ENCODE measurements at places on chromosomes 6 and 20.

GRCh38 chr6:155115893-155116570, 120.9 kb downstream of the TIAM2 start:
- DNase-seq: no peak

- DNase-seq: no peak
Observed at GRCh38 chr6:160022101-160022500, 53.2 kb downstream of the IGF2R start.

DNA sequence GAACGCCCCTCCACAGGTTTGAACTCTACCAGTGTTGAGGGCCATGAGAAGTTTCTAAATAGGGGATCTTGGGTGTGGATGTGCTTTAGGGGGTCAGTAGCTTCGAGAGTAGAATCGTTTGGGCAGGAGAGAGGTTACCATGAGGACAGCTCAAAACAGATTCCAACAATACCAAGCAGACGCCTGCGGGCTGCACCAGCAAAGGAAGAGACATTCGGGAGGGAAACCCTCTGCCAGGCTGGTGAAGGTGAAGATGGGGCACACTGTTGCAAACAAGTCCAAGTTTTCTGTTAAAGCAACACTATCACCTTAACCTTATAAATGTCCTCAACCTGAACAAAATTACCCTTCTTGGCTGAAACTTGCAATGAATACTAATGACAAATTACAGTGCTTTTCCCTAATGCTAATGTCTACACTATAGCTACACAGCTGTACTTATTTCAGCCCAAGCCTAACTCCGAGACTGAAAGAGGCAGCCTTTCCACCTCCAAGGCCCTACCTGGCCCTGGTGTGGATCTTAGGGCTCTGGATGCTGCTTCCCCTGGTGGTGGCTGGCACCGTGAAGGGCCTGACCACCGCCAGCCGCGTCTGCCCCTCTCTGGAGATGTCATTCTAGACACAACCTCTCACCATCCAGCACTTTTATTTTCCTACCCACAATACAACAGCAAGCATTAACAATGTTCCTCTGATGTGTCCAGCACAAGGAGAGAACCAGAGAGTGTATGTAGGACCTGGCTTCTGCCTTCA, 80.1 kb downstream of the DLL1 start:
- DNase-seq: no peak

DNA sequence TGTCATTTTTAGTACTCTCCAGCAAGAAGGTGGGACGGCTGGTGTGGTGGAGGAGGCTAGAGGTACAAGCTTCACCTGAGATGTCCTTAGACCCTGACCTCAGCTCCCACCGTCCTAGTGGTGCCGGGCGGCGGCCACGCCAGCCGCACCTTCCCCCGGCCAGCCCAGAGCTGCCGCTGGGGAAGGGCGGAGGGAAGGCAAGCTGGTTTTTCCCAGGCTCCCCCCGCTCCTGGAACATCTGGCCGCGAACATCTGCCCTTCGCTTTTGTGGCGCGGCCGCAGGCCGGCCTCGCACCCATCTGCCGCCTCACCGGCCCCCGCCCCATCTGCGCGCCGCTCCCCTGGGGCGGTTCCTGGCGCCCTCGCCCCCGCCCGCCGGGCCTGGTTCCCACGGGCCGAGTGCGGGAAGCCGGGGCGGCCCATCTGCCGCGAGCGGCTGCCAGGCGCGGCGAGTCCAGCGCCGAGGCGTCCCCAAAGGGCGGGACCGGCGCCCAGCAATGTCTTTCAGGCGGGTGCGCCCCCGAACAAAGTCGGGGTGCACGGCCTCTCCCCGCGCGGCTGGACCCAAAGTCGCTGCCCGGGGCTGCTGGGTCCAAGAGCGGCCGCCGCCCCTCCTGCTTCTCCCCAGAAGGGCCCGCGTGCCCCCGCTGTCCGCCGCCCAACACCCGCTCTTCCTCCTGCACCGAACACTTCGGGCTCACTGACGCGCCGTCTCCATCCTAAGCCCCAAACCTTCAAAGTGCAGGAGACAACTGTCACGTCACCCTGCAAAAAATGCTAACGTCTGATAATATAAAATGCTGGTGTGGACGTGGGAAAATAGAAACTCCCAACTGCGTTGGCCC, 17.3 kb upstream of the ID1 start:
- DNase-seq: no peak

- no peak for DNase-seq
Observed at GRCh38 chr6:38603966-38604365, 35.8 kb downstream of the BTBD9 start.

DNA sequence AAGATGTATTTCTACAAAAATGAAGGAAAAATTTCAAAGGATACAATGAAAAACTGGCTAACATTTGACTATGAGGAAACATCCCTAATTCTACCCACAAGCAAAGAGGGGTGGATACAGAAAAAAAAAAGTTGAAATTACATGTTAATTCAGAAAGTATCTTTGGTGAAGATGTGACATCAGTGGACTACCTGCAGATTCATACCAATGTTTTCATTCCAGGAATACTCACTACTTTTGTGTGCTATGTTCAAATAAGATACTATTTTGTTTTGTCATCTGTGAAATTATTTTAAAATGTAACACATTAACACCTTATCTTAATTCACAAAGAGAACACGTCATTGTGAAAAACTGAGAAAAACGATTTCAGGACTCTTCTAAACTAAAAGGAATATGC, 159.3 kb upstream of the SHLD1 start:
- DNase-seq: no peak

DNA sequence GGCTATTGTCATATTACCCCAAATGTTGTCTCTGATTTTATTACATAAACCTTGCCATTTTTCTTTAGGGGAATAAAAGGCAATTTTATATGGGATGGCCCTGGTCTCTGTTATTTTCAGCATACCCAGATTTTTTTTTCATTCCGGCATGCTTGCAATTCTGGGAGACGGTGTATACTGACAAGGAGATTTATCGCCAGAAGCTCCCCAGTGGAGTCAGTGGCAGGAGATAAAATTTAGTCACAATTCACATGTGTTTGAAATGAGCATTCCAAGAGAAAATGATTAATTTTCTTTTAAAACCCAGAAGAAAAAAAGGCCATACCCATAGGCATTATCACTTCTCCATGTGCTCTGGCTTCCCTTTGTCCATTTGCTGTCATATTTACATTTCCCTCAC, 250.8 kb upstream of the RSPO3 start:
- DNase-seq: no peak

GRCh38 chr6:148972481-148972880, 225.7 kb downstream of the UST start:
- no peak for DNase-seq

GRCh38 chr6:37077905-37078296, 72.4 kb downstream of the FGD2 start:
- DNase-seq: no peak

- peak; percentile 14 for DNase-seq
Observed at GRCh38 chr6:84093441-84094435, 60.2 kb downstream of the MRAP2 start.

- peak; percentile 8 for DNase-seq
Observed at GRCh38 chr20:19735446-19735845, 22.6 kb upstream of the RIN2 start.

- DNase-seq: peak; percentile 85
Observed at GRCh38 chr6:88725111-88725975, 238.1 kb downstream of the RNGTT start.

GRCh38 chr6:147117580-147117979, 86.6 kb upstream of the STXBP5 start:
- DNase-seq: no peak

GRCh38 chr6:13305791-13306190, 22.5 kb downstream of the TBC1D7 start:
- no peak for DNase-seq

GRCh38 chr6:33705268-33705885, 6.1 kb downstream of the UQCC2 start:
- DNase-seq: no peak

DNA sequence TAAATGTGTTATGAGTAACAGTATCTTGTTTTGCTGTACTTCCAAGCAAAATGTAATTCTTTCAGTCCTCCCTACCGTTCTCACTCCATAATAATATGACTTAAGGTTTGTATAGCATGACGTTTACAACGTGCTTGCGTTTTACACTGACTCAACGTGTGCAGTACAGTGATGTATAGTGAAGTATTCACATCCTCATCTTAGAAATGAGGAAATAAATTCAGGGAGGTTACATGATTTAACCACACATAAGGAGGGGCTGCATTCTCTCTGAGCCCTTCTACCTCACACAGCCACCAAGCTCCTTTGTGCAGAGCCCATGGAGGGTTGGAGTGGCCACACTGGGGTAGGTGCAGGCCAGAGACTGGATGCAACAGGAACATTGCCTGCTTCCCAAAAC, 164.5 kb downstream of the MTHFD1L start:
- DNase-seq: no peak

DNA sequence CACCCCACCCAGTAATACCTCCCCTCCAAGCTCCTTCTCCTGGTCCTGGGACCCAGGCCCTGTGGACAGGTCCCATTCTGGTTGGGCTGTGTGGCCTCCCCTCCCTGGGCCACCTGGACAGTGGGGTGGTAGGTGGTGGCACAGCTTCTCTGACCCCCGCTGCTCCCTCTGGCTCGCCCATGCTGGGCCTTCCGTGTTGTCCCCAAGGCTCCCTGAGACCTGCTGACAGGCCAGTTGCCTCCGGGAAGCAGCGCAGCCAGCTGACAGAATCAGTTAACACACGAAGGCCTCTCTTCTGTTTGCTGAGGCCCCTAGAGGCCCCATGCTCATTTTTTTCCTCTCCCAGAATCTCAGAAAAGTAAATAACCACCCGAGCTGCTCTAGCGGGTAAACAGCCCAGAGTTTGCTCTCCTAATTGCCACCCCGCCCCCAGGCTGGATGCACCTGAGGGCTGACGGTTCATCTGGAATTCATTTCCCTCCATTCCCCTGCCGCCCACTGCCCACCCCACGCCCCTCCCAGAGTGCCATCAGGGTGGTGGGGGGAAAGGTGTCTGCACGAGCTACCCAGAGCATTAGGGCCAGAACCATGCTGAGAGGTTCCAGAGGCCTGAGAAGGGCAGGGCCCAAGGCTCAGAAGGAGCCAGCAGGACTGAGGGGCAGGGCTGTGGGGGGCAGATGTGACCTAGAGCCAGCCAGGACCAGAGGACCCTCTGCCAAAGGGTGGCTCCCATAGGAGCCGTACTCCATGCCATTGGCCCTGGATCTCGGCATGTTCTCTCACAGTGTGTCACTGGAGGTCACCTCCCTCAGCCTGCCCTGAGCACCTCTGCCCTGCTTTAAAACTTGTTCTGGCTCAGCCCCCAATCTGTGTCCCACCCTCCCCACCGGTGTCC, 157.5 kb downstream of the GRM4 start:
- peak; percentile 6 for DNase-seq

DNA sequence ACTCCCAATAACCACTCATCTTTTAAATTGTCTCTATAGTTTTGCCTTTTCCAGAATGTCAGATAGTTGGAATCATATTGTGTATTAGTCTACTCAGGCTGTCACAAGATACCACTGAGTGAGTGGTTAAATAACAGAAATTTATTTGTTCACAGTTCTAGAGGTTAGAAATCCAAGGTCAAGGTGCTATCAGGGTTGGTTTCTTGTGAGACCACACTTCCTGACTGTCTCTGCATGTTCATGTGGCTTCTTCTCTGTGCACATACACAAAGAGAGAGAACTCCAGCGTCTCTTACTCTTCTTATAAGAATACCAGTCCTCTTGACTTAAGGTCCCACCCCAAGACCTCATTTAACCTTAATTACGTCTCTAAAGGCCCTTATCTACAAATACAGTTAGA, 23.9 kb upstream of the PRSS35 start:
- DNase-seq: no peak

GRCh38 chr6:7919871-7920270, 9.3 kb upstream of the TXNDC5 start:
- no peak for DNase-seq
